Stimulated activated CD4-positive, alpha-beta T cell treated with anti-CD3 and anti-CD28 coated beads, Interleukin-1b, Interleukin-23, amount 100 ng/mL, for 1 hour (primary cell): ENCODE measurements at places on chromosomes 5 and 9.

GRCh38 chr5:1752881-1753280 lies 46.8 kb downstream of the MRPL36 start:
- no peak for DNase-seq

DNA sequence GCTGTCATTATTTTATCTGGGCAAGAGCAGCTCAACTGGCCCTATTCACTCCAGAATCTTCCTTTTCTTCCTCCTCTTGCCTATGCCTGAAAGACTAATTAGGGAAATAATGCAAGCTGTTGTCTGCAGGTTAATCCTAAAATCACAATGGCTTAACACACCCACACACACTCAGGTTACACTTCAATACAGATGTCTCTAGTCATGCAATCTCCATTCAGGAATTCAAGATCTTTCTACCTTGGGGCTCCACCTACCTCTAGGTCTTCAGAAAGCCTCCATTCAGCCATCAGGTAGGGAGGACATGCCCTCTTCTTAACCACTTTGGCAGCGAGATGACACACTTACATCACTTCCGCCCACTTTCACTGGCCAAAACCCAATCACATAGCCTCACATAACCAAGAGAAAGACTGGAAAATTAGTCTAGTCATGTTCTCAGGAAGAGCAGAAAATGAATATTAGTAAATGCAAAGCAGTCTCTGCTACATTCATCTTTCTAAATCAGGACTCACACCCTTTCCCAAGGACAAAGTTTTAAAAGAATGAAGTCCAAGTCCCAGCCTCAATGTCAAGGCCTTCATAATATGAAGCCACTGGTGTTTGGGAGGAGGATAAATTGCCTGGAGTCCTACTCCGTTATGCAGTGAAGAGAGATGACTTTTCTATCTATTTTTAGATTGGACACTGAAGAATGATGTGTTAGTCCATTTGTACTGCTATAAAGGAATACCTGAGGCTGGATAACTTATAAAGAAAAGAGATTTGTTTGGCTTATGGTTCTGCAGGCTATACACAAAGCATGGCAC lies 428.1 kb downstream of the EFNA5 start:
- no peak for DNase-seq

DNA sequence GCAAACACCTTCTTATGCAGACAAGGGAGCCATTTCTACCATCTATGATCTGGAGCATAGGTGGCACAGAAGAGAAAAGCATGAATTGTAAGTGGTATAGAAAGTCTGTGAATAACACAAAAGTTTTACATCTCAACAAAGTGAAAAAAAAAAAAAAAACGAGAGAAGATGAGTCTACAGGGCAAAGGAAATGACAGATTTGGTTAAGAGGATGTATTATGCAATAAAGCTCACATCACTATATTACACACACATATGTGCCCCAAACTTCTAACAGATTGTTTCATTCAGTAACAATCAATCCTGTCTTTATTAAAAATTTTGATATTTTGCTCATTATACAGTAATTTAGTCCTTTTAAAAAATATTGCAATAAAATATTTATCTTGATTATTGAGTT lies 49.8 kb downstream of the CERT1 start:
- no peak for DNase-seq

DNA sequence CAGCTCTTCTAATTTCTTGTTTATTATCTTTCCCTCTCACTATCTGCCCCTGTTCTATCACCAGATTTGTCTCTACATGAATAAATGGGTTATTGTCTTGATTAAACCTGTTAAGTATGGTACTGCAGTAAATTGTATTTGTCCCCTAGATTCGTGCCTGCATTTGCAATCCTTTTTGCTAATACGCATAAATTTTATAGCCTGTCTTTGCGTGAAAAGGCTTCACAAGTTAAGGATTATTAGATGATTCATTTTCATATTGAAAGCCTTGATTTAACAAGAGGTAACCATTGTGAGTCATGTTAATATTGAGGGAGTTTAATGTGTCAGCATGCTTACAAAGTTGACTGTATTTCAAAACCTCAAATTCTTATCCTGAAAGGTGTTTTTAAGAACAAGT lies 204.6 kb downstream of the PCSK1 start:
- no peak for DNase-seq

DNA sequence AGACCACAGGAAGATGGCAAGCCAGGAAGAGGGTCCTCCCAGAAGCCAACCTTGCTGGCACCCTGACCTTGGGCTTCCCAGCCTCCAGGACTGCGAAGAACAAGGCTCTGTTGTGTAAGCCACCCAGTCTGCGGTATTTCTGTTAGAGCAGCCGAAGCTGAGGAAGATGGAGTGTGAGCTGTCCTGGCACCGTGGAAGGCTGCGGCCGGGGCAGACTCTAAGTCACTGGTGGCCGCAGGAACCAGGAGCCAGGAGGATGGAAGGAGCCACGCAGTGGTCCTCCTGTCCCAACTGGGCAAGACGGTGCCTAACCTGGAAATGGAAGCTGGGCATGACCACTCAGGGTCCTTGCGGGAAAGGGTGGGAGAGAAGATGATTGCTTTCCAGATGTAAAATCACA lies 89.1 kb downstream of the ZNF354C start:
- DNase-seq: no peak

DNA sequence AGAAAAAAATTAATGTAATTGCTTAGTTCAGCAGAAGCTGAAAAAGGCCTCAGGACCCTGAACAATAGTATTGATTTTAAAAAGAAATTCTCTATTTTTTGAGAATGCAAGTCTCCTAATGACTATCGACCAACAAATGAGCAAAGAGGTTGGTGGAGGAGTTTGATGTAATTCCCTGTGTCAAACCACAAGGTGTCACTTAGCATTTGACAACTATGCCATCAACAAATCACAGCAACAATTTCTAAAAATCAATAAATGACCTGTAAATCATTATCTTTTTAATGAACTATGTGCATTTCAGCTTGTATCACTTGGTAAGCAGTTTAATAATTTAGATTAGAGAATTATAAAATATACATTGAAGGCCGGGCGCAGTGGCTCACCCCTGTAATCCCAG lies 133.7 kb downstream of the PRELID2 start:
- no peak for DNase-seq

DNA sequence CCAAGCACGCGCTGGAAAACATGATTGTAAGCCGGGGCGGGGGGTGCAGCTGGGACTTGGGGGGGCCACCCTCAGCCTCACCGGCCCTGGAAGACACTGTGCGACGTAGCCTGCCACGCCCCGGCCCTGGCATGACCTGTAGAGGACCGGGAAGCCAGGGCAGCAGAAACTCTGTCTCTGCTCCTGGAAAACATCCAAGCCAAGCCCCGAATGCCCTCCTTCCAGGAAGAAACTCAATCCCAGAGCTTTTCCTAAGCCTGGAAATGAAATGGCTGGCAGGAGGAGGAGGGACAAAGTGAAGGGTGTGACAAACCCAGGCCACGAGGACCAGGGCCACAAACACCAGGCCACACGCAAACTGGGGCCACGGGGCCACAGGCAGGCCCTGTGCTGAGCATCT lies 55.4 kb downstream of the KCNT1 start:
- DNase-seq: no peak

- DNase-seq: no peak
Measured at GRCh38 chr5:36950586-36951457, 74.3 kb downstream of the NIPBL start.

DNA sequence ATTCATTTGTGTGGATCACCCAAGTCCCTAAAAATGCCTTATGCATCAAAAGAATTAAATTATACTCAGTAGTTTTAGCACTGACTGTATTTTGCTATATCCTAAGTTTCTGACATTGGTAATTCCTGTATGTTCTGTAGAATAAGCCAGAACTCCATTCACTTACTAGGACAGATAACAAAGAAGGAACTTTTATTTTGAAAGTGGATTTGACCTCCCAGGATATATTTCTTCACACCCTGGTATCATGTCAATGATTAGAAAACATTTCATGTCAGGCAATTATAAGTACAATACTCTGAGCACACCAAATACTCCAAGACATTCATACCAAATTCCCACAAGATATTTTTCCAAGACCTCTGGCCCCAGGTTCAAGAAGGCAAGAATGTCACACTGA lies 28.7 kb upstream of the MYOT start:
- no peak for DNase-seq

- no peak for DNase-seq
Measured at GRCh38 chr9:111668026-111668573, 6.7 kb downstream of the GNG10 start.

GRCh38 chr5:42581845-42582244 lies 158.6 kb downstream of the GHR start:
- DNase-seq: no peak

DNA sequence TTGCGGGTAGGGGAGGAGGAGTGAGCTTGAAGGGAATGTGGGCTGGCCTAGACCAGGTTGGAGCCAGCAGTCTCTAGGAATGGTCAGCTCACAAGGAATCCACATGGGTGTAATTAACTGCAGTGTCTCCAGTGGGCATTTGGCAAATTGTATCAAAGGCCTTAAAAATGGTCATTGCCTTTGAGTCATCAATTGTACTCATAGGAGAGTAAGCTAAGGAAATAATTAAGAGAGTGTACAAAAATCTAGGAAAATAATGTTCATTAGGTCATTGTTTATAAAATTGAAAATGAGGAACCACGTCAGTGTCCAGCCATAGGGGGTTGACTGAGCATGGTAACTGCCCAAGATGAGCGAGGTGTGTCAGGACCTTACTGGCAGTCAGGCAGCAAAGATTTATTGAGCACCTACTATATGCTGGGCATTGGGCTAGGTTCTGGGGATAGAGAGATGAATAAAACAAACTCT lies 29.8 kb upstream of the RPL26L1 start:
- no peak for DNase-seq

- no peak for DNase-seq
Measured at GRCh38 chr9:25804856-25805255, 126.6 kb upstream of the TUSC1 start.

GRCh38 chr5:64612344-64612961 lies 77.8 kb upstream of the SHISAL2B start:
- DNase-seq: no peak

- no peak for DNase-seq
Measured at GRCh38 chr9:129933185-129934040, 98.2 kb downstream of the USP20 start.

DNA sequence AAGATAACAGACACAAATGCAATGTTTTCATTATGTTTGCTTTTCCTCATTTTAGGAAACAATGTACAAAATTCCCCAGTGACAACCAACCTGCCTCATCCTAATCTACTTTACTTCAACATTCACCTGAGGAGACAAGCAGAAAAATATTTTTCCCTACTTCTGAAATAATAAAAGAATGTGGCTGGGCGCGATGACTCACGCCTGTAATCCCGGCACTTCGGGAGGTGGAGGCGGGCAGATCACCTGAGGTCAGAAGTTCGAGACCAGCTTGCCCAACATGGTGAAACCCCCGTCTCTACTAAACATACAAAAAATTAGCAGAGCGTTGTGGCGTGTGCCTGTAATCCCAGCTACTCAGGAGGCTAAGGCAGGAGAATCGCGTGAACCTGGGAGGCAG lies 36.9 kb downstream of the MYO10 start:
- no peak for DNase-seq

- DNase-seq: no peak
Measured at GRCh38 chr5:122478741-122479442, 166.9 kb downstream of the SNCAIP start.

GRCh38 chr9:97373331-97373730 lies 38.6 kb upstream of the TDRD7 start:
- no peak for DNase-seq

GRCh38 chr5:13941468-13941867 lies 3.0 kb downstream of the DNAH5 start:
- no peak for DNase-seq

- no peak for DNase-seq
Measured at GRCh38 chr5:142754031-142754430, 16.1 kb upstream of the ARHGAP26 start.
